Central memory CD4-positive, alpha-beta T cell (primary cell): ENCODE measurements at places on chromosomes 4 and X.

DNA sequence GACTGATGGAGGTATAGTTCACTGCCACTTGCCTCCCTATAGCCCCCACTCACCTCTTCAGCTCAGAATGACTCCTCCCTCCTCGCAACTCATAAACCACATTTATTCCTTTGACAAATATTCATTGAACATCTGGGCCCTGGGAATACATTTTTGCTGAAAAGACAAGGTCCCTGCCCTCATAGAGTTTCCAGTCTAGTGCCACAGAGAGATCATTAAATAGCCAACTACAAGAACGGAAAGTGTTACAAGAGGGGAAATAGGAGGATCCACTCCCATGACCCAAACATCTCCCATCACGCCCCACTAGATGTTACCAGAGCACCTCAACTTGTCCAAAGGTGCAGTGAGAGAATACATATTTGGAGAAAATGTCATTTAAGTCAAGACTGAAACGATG, 3.2 kb upstream of the KLF3 start:
- no peak for DNase-seq

GRCh38 chrX:56788229-56788628, 59.2 kb downstream of the NBDY start:
- DNase-seq: no peak

- no peak for DNase-seq
Measured at GRCh38 chr4:88630756-88631155, 38.5 kb downstream of the HERC3 start.

DNA sequence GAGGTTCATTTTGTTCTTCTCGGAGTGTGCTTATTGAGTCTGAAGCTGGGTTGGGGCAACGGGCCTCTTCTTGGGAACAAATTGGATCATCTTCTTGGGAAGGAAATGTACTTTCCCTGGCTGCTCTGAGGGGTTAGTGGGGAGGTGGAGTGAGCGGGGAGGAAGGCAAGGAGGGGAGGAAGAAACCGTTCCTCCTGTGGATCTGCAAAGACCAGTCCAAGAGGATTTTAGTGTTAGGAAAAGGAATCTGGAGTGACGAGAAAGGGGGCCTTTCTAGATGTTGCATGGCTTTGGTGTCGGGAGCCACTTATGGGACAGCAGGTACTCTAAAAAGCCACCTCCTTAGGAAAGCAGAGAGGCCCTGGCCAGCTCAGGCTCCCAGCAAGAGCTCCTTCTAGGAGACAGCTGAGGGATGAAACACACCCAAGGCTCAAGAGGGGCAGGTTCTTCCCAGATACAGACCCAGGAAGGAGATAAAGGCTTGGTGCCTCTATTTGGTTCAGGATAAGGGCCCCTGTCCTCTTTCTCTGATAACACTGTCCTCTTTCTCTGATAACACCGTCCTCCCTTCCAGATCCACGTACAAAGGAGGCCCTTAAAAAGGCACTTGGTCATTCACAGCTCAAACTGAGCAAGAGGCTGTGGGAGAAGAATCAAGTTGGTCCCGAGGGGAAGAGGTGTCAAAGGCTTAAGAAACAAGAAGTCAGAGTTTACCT, 451 bp downstream of the SOD3 start:
- no peak for DNase-seq

- no peak for DNase-seq
Measured at GRCh38 chr4:7431696-7432530, 2.8 kb downstream of the PSAPL1 start.

DNA sequence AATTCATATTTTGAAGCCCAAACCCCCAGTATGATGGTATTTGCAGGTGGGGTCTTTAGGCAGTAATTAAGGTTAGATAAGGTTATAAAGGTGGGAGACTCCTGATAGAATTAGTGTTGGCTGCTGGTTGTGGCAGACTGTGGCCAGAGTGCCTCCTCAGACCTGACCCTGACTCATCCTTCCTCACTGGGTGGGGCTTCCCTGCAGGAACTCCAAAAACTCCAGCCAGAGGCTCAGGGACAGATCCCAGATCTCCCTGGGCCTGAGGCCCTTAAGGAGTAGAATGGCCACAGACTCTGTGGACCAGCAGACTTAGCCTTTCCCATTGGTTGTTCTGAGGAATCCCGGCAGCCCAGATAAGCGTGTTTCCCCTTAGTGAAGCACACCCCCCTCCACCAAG, 463.0 kb upstream of the CPEB2 start:
- DNase-seq: no peak

- no peak for DNase-seq
Measured at GRCh38 chr4:119897260-119897659, 169.4 kb downstream of the MAD2L1 start.

DNA sequence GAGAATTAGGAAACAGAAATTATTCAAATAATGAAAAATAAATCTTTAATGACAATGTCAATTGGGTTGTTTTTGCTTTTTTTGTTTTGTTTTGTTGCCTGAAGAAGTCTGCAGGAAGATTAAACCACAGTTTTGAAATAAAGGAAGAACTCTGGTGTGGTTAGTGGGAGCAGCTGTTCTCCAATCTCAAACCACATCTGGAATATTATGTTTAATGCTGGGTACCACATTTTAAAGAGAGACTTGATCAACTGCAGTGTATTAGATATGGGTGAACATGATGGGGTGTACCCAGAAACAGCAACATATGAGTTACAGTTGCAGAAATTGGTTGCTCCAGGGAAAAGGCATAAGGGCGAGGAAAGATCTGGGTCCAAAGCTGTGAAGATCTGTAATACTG, 171.2 kb upstream of the RPL34 start:
- no peak for DNase-seq

- DNase-seq: no peak
Measured at GRCh38 chr4:138724530-138724929, 291.1 kb upstream of the NOCT start.

GRCh38 chr4:105896461-105896942, 1.2 kb downstream of the NPNT start:
- DNase-seq: no peak

- no peak for DNase-seq
Measured at GRCh38 chrX:106932492-106932923, 12.3 kb downstream of the CLDN2 start.

DNA sequence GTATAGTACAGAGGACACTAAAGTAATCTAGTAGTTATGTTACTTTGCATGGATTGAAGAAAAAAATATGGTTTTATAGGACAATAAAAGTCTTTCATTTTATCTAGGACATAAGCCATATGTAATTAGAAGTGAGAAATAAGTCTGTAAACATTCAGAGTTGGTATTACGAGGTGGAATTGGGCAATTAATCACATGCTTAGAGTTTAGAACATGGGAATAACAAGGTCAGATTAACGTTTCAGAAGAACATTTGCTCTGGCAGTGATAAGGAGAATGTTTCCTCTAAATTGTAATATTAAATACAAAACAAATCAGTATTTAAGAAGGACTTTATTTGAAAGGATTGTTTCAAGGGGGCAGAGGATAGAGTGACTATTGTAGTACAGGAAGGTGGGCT, 15.6 kb upstream of the SULT1E1 start:
- DNase-seq: no peak

DNA sequence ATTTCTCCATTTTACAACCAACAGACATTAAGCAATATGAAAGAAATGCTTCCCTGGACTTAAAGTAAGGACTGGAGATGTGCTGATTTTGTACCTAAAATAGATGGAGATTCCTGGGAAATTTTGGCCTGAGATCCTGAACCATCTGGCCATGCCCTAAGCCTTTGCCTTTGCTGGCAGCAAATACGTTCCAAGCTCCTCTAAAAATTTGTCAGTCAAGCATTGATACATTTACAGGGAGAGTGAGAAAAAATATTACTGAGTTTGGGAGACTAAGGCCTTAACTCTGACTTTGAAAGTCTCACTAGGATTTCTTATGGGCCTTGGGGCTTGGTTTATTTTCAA, 63.9 kb downstream of the FHDC1 start:
- DNase-seq: no peak

- DNase-seq: no peak
Measured at GRCh38 chr4:6592804-6593563, 18.0 kb downstream of the MAN2B2 start.

DNA sequence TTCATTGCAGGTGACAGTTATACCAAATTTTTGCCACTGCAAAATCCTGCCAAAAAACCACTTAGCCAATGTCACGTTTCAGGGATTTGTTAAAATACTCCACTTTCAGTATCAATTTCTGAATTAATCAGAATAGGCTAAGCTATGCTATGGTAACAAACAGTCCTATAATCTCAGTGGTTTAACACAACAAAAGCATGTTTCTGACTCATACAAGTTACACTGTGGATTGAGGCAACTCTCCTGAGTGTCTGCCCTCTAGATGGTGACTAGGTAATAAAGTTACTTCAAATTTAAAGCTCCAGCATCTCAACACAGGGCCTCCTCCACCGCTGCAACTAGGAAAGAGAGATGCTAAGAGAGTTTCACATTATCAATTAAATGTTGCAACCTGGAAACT, 23.0 kb upstream of the RADX start:
- no peak for DNase-seq

GRCh38 chr4:182827166-182827565, 90.0 kb downstream of the DCTD start:
- no peak for DNase-seq

GRCh38 chr4:5710961-5711478, at the start of gene EVC:
EVC (plus strand) TSS chr4:5711201; CDS start chr4:5711381, 180 bp downstream.
- no peak for DNase-seq

GRCh38 chr4:177124349-177125064, 185.2 kb upstream of the NEIL3 start:
- DNase-seq: no peak

- no peak for DNase-seq
Measured at GRCh38 chrX:53116101-53116500, 22.2 kb downstream of the KANTR start.

DNA sequence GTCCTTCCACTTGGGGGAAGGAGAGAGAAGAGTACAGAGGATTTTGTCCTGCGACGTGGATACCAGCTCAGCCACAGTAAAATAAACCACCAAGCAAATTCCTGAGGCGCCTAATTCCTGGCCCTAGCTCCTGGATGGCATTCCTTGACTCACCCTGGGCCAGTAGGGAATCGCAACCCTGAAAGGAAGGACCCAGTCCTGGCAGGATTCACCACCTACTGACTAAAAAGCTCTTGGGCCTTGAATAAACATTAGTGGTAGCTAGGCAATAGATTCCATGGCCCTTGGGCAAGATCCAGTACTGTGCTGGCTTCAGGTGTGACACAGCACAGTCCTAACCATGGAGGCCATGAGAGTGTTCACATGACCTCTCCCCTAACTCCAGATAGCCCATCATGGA, 45.6 kb downstream of the GABRA3 start:
- no peak for DNase-seq

DNA sequence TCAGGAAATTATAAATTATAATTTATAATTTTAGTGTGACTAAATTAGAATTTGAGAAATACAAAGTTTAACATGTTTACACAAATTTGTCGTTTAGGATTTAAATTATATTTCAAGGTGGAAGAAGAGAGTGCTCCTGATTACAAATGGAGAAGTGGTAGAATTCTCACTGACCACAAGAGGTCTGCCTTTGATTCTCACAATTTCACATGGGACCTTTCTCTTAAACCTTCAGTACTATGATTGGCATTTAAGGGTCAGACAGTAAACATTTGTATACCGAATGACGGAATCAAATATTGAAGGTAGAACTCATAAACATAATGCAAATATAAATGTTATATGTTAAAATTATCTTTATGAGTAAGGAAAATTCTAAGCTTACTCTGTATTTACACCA, 171.7 kb downstream of the SLIT2 start:
- no peak for DNase-seq

DNA sequence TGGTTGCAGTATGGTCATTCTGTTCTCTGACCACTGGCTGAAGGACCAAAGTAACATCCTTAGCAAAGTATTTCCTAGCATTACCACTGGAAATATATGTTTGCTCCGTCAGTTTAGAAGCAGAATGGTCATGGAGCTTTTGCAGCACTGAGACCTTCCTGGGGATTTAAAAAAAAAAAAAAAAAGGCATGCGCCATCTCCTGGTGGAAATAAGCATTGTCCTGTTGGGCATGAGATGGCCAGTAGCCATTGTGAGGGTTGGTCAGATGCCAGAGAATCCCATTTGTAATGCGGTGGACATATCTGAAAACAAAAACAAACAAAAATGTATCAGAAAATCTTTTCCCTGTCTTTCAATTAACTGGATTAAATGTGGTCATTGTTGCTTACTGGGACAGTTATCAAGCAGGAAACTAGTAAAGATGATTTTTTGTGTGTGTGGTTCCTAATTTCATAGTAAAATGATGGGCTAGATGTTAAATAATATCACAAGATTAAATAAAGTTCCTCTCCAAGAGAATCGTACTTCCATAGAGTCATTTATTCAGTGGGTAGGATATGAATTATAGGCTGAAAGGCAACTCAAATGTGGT, 139.6 kb downstream of the SOWAHB start:
- DNase-seq: no peak
